ENCODE measurements at places on chromosomes 1 and 21.

- no peak for DNase-seq
Observed at GRCh38 chr1:207644852-207645634, at the start of gene CR1L. CR1L (plus strand) TSS chr1:207645133; CDS start chr1:207645234, 101 bp downstream.

- DNase-seq = no peak
Observed at GRCh38 chr21:35811191-35811806, 249.0 kb downstream of the SETD4 start.

DNA sequence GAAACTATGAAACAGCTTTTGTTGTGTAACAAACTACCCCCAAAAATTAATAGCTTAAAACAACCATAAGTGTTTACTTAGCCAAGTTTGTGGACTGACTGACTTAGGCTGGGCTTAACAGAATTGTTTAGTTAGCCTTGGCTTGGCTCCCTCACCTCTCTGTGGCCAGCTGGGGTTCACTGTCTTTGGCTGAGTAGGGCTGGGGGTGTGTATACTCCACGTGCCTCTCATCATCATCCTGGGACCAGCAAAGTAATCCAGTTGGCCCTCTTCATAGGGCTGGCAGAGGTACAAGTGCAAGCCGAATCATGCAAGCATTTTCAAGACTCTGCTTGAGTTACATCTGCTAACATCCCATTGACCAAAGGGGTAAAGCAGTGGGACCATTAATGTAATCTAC is 252.3 kb downstream of the BRINP2 start:
- no peak for DNase-seq

- DNase-seq = no peak
Observed at GRCh38 chr1:30760596-30761324, 3.2 kb upstream of the LAPTM5 start.

- DNase-seq = no peak
Observed at GRCh38 chr1:100348549-100349144, 3.7 kb upstream of the CDC14A start.

DNA sequence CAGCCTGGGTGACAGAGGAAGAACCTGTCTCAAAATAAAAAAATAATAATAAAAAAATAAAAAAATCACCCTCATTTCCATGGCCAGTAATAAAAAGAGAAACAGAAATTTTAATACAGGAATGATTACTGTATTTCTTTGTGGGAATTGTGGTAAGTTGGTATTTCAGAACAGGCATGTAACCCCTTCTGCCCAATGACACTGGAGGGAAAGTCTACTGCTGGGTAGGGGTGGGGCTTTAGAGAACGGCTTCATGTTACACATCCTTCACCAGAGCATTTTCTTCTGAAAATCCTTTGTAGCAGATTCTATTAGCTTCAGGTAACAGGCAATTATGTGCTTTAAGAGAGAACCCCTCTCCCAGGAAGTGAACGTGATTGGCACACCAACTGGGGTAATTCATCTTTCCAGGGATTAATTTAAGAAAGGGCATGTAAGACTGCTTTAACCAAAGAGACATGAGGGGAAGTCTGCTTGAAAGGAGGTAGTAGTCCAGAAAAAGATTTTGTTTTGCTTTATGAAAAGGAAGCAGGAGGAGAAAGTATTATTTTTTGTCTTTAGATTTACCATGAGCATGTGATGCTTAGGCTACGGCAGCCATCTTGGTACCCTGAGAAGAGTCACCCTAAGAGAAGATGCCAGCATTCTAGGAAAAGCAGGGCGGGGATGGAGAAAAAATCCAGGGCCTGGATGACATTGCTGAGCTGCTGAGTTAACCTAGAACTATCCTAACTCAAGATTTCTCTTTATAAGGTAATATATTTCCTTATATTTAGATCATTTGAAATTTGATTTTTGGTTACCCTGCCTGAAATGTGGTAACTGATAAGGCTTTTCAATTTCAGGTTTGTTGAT is 57.7 kb upstream of the DPT start:
- no peak for DNase-seq

DNA sequence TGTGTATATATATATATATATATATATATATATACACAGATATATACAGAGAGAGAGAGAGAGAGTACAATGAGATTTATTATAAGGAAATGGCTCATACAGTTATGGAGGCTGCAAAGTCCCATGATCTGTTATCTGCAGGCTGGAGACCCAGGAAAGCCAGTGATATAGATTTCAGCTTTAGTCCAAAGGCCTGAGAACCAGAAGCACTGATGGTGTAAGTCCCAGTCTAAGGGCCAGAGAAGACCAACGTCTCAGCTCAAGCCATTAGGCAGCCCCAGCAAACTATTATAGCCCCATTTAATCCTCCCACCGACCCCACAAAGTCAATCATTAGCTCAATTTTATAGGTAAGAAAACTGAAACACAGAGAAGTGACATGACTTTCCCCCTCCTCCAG is 35.0 kb upstream of the HPDL start:
- DNase-seq = no peak

DNA sequence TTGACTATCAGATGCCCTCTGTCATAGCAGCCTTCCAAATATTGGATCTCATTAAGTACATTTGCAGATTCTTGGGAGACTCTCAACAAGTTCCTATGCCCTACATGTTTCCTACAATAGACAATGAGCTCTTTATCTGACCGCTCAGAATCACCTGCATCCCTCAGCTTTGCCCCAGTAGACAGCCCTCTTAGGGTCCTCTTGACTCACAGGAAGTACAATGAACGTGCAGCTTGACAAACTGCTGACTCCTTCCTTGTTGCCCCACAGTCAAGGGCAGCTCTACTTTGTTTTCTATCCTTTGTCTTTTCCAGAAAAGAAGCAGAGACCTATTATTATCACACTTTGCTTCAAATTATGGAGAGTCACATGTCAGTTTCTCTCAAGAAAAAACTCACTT is 27.6 kb downstream of the SLC44A5 start:
- DNase-seq = no peak

DNA sequence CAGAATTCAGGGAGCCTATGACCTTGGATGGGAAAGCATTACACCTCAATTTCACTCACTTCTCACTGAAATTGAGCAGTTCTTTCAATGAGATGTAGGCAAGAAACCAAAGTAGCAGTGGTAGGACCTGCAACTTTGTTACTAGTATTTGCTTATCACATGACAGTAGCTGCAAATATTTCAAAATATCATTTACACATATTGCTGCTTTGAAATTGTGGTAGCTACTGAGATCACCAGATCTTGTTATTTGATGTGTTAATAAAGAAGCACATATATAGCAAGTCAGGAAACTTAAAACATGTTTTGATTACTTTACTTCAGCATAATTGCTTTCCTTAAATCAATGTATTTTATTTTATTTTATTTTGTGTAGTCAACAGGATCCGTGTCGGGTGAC is 12.9 kb downstream of the LDLRAD2 start:
- DNase-seq = no peak

GRCh38 chr1:208248991-208249696 is 5.0 kb upstream of the PLXNA2 start:
- DNase-seq = no peak

- no peak for DNase-seq
Observed at GRCh38 chr1:47572731-47573430, 135.0 kb downstream of the FOXD2 start.

DNA sequence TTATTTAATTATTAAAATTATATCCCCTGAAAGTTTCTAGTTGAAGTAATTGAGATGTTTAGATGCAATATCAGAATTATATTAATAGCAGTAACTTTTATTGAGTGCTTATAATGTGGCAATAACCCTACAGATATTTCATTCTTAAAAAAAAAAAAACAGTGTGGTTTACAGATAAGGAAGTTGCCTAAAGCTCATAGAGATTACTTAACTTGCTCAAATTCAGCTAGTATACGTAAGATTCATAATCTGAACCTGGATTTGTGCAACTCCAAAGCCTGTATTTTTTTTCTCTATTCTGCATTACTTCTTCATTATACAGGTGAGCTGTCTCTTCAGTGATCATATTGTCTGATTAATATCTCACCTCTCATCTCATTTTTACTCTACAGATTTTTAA is 156.0 kb upstream of the PTBP2 start:
- DNase-seq = no peak

DNA sequence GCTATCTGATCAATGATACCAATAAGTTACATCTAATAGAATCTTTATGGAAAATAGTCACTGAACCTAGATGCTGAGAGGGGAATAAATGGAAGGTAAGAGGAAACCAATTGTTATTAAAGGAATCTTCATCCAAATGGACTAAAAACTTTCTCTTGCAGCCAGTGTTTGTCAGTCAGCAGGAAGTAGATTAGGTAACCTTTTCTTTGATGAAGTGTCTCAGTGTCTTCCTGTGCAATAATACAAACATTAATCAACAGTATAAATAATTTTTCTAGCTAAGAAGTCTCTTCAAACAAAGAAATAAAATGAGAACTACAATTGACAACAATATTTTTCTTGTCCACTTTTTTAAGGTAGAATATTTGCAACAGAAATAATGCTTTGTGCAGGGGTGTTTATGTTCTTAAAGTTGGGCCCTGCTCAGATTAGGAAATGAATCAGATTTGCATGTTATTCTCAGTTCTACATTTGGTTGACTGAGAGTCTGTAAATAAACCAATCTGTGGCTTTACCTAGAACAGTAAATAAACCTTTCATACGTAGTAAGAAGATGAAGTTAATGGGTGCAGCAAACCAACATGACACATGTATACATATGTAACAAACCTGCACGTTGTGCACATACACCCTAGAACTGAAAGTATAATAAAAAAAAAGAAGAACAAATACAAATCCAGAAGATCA is 391.4 kb downstream of the MRPL39 start:
- no peak for DNase-seq

GRCh38 chr1:235527196-235527814 is 23.1 kb upstream of the B3GALNT2 start:
- DNase-seq = no peak

Data from NCI-H2081 treated with DMSO at 0.1 percent for 48 hours (cell line).